ENCODE measurements at places on chromosomes 7 and 10.

- no peak for DNase-seq
Measured at GRCh38 chr7:66206934-66207240, 1.8 kb downstream of the TPST1 start.

DNA sequence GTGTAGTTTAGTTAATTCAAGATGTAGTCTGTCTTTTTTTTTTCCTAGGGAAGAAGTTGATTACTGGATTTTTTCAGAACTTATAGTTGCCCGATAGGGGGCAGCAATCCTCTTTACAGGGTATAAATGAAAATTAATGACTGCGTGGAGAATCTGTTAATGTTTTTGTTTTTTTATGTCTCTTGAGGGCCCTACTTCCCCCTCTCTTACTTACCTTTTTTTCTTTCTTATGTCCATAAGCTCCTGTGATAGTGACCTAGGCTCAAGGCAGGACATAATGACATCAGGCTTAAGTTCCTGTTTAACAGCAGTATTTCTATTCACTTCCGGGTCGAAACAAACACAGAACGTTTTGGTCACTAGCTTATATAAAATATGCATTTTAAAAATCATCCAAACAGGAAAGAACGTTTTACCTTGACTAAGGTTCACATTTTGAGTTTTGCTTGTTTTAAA lies 18.8 kb downstream of the CDC123 start:
- DNase-seq: no peak

GRCh38 chr10:48634198-48634983 lies 29.5 kb upstream of the ARHGAP22 start:
- no peak for DNase-seq

- DNase-seq: no peak
Measured at GRCh38 chr7:117272017-117272759, 50.7 kb downstream of the WNT2 start.

GRCh38 chr10:91977491-91977890 lies 53.9 kb downstream of the BTAF1 start:
- DNase-seq: no peak

DNA sequence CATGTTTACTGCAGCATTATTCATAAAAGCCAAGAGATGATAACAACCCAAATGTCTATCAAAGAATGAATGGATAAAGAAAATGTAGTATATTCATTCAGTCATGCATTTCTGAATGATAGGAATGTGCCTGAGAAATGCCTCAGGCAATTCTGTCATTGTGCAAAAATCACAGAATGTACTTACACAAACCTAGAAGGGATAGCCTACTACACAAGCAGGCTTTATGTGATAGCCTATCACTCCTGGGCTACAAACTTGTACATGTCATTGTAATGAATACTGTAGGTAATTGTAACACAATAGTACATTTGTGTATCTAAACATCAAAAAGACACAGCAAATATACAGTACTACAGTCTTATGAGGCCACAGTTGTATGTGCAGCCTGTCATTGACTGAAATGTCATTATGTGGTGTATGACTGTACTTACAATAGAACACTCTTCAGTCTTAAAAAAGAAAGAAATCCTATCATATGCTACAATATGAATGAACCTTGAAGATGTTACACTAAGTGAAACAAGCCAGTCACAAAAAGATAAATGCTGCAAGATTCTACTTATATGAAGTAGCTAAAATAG lies 141.8 kb upstream of the GPR22 start:
- DNase-seq: no peak

DNA sequence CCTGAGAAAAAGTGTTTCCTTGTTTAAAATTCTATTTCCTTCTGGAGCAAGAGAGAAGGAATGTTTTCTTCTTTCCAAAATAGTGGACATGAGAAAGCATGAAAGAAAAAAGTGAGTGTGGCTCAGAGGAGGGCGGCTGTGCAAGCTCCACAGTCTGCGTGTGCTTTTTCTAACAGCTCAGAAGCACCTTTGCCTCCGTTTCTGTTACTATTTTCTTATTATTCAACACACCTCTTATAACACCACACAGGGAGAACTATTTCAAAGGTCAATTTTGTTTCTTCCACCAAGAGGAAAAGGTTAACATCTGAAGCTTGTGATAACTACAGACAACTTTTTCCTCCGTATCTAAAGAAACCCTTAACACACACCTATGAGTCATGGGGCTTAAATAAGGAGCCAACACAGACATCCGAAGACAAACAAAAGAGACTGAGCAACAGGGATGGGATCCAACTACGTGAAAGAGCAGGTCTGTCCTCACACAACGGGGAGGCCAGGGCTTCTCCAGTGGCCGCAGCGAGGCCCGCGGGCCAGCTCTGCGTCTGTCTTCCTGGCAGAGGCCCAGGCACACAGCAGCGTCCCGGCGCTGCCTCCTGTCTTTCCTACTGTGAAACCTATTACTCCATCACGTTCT lies 36.2 kb upstream of the NCAPG2 start:
- DNase-seq: no peak

DNA sequence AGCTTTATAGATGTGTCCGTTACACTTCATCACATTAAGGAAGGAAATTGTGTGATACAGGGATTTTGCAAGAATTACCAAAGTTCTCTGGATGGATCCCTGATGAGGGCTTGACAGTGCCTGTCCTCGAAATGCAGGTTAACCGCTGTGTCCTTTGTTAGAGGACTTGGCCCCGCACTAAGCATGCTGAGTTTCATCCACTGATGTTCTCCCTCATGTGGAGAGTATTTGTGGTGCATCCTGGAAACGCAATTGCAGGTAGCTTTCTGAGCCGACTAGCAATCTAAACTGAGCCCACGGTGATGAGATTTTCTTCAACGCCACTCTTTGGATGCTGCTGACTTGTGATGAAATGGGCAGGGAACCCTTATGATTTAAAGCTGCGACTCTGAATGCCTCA lies 71.9 kb upstream of the STK17A start:
- DNase-seq: no peak

GRCh38 chr7:29749701-29750321 lies 56.5 kb upstream of the WIPF3 start:
- no peak for DNase-seq

DNA sequence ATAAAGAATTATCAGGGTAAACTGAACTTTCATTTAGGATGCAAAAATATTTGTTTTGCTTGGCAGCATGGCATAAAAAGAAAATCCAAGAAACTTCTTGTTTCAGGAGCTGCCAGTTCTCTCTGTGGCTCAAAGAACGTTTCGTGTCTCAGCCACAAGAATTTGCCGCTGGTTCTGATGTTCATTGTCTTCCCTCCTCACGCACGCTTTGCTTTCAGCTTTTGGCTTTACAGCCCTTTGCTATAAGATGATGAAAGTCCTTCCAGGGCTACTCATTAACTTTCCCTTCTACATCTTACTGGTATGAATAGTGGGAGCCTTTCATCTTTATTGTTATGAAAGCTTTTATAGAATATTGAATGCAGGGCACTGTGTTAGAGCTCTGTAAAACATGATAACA lies 124.7 kb downstream of the BICC1 start:
- DNase-seq: no peak

- no peak for DNase-seq
Measured at GRCh38 chr10:99742254-99742653, 10.2 kb downstream of the CUTC start.

DNA sequence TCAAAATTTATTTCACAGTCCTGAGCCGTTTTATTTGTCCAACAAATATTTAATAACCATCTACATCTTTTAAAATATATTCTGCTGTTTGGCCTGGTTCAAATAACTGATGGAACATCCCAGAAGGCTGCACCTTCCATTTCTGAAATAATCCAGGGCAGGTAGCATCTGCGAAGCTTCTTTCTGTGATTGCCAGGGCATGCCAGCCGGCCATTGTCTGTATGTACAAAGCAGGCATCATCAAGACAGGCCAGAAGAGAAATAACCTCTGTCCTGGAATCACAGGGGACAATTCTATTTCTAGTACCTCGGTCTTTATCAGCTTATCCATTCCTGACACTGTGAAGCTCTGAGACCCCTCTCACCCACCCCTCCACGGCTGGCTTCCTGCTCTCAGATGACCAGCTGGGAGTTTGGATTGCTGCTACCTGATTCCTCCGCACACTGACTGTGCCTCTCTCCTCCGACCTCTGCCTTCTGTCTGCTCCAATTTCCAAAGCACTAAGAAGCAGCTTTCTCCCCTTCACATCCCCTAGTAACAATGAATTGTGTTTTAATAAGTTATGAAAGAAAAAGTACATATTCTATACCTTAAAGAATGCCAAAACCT lies 8.0 kb downstream of the DGKI start:
- DNase-seq: no peak

- no peak for DNase-seq
Measured at GRCh38 chr7:1601956-1602355, 32.1 kb upstream of the PSMG3 start.
